Left hindlimb (tissue), 1 donor: ENCODE measurements at places on chromosomes 11 and 22.
A peak's percentile ranks its signal among the peaks of the same experiment; 100 is the strongest.

DNA sequence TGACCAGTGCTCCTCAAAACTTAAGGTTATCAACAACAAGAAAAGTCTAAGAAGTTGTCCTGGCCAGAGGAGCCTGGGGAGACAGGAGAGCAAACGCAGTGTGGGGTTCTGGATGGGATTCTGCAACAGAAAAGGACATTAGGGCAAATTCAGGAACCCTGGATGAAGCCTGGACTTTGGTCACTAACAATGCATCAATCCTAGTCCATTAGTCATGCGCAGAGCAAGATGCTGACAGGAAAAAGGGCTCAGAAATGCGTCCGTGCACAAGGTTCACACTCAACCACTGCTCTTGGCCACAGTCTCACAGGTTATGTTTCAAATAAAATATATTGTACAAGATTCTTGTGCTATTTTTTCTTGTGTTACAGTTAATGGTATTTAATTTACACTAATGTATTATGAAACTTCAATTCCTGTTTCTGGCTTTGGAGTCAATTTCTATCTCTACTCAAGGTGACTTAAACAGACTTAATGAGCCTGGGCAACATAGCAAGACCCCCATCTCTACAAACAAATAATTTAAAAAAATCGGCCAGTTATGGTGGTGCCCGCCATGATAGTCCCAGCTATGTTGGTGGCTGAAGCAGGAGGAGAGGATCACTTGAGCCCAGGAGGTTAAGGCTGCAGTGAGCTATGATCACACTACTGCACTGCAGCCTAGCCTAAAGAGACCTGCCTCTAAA, 13.6 kb downstream of the GNB1L start:
- no peak for DNase-seq

GRCh38 chr11:62592146-62592815, 958 bp upstream of the TUT1 start:
- DNase-seq, result no peak

GRCh38 chr11:76291576-76292526, 85.5 kb upstream of the WNT11 start:
- no peak for DNase-seq

DNA sequence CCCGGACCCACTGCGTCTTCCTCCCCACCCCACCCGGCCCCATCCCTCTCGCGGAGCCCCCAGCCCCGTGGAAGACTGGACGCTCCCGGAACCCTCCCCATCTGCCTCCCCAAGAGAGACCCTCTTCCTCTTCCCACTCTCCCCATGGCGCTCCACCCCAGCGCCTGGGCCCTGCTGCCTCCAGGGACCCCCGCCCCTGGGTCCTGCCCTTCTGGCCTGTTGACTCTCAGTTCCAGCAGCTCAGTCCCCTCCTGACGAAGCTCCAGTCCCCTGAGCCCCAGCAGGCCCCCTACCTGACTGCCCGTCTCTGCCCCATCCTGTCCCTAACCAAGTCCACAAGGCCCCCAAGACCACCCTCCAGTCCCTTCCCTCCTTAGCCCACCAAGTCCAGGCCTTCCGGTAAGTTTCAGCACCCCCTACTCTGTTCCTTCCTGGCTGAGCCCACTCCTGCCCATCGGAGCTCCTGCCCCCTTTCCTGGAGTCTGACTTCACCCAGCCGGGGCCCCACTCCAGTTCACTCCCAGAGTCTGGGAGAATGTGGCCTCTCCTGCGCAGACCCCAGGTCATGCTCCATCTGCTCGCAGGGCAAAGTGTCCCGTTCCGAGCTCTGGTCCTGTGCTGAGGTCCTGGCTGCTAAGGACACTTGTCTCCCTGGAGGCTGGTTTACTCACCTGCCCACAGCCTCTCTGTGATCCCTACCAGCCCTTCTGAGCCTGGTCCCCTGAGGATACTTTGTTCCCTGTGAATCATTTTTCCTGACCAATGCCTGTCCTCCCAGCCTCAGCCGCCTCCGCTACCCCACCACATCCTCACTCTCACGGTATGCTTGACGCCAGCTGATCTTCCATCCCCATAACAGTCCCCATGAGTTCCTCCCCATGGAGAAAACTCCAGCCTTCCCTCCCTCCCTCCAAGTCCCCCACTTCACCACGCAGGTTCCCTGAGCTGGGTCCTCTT, 722 bp downstream of the IFITM10 start:
- DNase-seq, result peak; percentile 37

- peak; percentile 9 for DNase-seq
Measured at GRCh38 chr22:49574205-49574880, 253.3 kb downstream of the BRD1 start.

DNA sequence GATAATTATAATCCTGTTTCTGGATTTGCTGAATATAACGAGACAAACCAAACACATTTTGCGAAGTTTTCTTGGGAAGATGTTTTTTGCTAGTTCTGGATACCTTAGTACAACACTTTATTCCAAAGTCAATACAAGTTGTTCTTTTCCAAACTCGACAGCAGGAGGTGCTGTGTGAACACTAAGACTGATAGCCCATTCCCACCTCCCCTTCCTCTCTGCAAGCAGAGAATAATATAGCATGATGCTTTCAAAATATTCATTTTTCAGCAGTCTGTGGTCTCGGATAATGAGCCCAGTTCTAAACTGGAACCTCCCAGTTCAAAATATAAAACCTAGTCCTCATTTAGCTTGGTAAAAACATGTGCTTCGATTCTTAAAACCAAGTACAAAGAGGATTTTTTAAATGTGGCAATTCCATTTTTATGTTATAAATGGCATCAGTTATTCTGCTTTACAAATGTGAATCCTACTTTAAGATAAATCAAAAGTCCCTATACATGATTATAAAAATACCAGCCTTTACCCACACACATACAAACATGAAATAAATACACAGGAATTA, 129.1 kb downstream of the DCDC1 start:
- DNase-seq, result no peak

DNA sequence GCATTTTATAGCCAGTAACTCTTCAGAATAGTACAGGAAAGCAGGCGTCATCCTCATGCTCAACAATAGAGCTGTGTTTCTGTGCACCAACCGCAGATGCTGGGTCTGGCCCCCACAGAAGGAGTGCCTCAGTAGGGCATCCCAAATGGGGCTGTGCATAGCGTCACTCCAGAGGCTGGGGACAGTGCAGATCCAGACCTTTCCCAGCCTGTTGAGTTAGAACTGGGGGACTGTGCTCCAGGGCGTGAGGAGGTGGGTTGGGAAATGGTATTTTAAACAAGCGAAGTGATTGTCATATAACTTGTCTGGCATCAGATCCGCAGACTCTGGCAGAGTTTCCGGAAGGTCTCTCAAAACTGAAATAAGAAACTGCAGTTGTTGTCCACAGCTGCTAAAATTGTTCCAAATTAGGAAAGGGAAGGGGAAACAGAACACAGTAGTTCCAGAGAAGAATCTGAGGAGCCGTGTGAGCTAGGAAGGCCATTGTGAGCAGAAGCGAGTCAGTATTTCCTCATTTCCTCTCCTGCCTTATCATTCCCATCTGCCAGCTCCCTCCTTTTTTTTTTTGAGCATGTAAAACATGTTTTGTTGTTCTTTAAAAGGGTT, 52.2 kb downstream of the JAM3 start:
- DNase-seq, result peak; percentile 75

DNA sequence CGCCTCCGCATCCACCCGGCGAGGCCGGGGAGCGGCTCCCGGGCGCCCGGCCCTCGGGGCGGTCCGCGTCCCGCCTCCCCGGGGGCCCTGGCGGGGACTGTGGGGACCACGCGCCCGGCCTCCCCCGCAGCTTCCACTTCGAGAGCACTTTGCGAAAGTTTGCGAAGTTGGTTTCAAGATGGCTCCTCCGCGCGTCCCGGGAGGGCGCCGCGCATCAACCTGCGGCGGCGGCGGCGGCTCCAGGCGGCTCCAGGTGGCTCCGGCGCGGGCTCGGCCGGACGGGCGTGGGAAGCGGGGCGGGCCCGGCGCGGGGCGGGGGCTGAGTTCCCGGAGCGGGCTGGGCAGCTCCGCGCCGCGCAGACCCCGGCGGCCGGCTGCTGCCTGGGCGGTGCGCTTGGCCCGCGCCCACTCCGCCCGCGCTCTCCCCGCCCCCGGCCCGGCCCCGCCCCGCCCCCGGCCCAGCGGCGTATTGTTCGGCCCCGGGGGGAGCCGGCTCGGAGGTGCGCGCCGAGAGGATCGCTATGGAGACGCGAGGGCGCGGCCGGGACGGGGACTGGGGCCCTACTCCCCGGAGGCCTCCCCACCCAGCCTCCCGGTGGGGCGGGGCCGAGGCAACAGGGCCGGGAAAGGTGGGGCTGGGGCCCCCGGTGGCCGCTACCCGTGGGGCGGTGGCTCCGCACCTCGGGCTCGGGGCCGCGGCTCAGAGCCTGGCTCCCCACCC, at the start of gene CELSR1:
Gene CELSR1, minus strand, starts transcription at position 396 of the 721 bp plus-strand sequence. CDS start 450 bp downstream, outside the sequence.
- no peak for DNase-seq

DNA sequence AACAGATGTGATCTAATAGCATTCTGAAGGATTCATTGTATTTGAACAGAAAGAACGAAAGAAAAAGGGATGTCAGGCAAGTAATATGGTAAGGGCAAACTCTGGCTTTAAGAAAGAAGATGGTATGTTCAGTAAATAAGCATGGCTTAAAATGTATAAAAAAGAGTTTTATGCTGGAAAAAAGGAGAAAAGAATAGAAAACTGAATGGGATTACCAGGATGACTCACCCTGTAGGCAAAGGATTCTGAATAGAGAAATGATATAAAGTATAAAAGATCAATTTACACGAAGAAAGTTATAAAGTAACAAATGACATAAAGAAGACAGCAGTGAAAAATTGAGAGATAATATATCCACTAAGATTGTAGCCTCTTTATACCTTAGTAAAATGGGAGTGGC, 4.5 kb downstream of the CCDC82 start:
- no peak for DNase-seq

GRCh38 chr11:63802637-63803414, 10.4 kb upstream of the SPINDOC start:
- DNase-seq, result no peak

DNA sequence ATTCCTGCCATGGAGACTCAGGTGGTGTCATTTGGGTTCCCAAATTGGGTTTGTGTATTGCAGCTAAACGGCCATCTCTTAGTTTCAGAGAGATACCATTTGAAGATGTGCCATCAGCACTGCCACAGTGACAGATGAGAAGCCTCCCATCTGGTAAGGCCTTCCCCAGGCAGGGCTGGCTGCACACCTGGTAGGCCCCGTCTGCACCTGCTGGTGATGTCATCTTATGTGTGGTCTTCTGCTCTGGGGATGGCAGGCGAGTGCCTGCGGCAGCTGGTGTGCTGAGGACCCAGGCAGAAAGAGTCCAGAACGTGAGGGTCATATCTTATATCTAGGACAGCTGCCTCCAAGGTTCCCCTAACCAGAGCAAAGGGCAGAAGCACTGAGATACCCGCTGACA, 100.6 kb downstream of the CSNK2A3 start:
- no peak for DNase-seq

DNA sequence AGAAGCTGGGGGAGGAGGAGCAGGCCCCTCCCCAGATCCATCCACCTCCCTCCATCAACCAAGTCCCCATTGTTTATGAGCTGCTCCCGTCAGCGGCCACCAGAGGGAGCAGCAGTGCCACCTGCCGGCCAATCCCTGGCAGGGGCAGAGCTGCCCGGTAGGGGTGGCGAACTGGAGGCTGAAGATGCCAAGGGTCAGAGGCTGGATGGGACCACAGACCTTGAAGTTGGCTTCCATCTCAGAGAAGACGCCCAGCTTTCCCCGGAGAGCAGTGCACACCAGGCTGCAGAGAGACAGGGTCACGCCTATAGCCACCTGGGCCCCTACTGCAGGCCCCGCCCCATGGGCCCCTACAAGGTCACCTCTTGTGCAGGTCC, 3.6 kb downstream of the FIBP start:
- peak; percentile 72 for DNase-seq
